Adrenal gland (tissue), 19 donors: ENCODE measurements at places on chromosomes 2 and 18. TPM values are rescaled to one million over a fixed set of nuclear protein-coding genes. Genes with fewer than 3 reads are reported as not detected.

DSG1 gene
- not detected for total RNA-seq

C2orf15 gene
- 1.4 TPM for total RNA-seq

ASIC4 gene
- total RNA-seq, result 0.83 TPM

C1QL2 gene
- not detected for total RNA-seq

IL1RN gene
- 1.3 TPM for total RNA-seq

VIT gene
- total RNA-seq, result 1.6 TPM

DNA sequence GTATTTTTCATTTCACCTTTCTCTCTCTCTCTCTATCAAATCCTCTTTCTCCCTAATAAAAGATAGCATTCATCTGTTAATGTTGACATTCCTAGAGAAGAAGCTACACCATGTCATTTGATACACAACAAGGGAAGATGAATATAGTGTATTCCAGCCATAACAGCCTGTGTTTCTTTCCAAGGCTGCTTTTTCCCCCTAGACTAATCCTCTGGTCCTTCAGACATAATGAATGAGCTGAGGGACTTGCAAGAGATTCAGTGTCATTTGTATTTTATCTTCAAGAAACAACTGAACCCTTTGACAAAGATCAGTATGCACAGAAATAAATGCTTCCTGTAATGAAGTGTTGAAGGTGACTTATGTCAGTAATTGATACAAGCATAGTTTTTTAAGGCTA, 284.0 kb upstream of the NXPH2 start:
- H3K27ac ChIP-seq, result no peak overlapping the region
- no peak overlapping the region for H3K4me3 ChIP-seq
- no peaks in the 10 kb centered on the region for H3K27me3 ChIP-seq
- H3K36me3 ChIP-seq, result no peaks in the 10 kb centered on the region
- H3K4me1 ChIP-seq, result no peaks in the 10 kb centered on the region
- DNase-seq, result no peak

- H3K27ac ChIP-seq, result no peak overlapping the region
- DNase-seq, result no peak
- no peak overlapping the region for H3K4me3 ChIP-seq
- no peaks in the 10 kb centered on the region for H3K4me1 ChIP-seq
- H3K36me3 ChIP-seq, result no peaks in the 10 kb centered on the region
Observed at GRCh38 chr2:207403141-207403540, 126.6 kb upstream of the CREB1 start.

- peaks cover 40% of the 10 kb centered on the region for H3K36me3 ChIP-seq
- no peaks in the 10 kb centered on the region for H3K27me3 ChIP-seq
- H3K4me1 ChIP-seq, result no peaks in the 10 kb centered on the region
- DNase-seq, result no peak
- H3K4me3 ChIP-seq, result no peak overlapping the region
Observed at GRCh38 chr2:159175182-159175581, 111.3 kb downstream of the WDSUB1 start.

DNA sequence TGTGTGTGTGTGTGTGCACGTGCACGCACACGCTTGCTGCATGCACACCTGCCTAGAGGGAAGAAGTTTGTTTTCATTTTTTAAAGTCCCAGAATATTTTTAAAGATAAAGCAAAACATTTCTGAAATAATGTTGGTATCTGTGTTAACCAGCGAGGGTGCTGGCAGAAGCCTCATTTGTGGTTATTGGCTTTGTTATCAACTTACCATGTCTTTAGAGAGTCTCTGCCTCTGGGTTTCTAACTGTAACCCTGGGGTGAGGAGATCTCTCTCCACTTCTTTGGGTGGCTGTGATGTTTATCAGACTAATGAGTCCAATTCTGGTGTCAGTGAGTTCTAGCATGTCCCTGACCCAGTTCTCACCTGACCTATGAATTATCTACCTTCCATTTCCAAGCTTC, 927.6 kb upstream of the FANCL start:
- no peak overlapping the region for H3K27ac ChIP-seq
- H3K4me3 ChIP-seq, result no peak overlapping the region
- no peaks in the 10 kb centered on the region for H3K27me3 ChIP-seq
- H3K4me1 ChIP-seq, result no peaks in the 10 kb centered on the region

DNA sequence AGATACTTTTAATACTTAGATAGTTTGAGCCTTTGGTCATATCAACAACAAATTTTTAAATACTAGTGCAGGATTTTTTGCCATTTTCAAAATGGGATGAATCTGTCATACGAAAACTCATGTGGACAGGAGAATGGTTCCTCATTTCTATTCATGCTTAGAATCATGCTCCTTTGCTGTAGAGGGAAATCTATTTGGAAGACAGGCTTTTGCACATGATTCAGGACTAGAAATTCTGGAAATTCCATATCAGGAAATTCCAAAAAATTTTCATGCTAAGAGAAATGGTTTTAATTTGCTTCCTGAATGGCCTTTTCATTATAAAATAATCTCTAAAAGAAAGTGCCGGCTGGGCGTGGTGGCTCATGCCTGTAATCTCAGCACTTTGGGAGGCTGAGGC, 39.3 kb downstream of the MOGAT1 start:
- no peak overlapping the region for H3K4me3 ChIP-seq
- H3K27ac ChIP-seq, result no peak overlapping the region
- H3K27me3 ChIP-seq, result no peaks in the 10 kb centered on the region
- H3K36me3 ChIP-seq, result no peaks in the 10 kb centered on the region
- no peaks in the 10 kb centered on the region for H3K4me1 ChIP-seq

GRCh38 chr2:29495536-29496060, 380.4 kb downstream of the CLIP4 start:
- DNase-seq, result no peak
- no peak overlapping the region for H3K4me3 ChIP-seq
- no peaks in the 10 kb centered on the region for H3K4me1 ChIP-seq
- H3K27me3 ChIP-seq, result no peaks in the 10 kb centered on the region
- no peaks in the 10 kb centered on the region for H3K36me3 ChIP-seq
- no peak overlapping the region for H3K27ac ChIP-seq

GRCh38 chr2:239274391-239275043, 126.3 kb downstream of the HDAC4 start:
- no peaks in the 10 kb centered on the region for H3K36me3 ChIP-seq
- H3K4me1 ChIP-seq, result peaks cover 18% of the 10 kb centered on the region
- H3K4me3 ChIP-seq, result no peak overlapping the region
- H3K27ac ChIP-seq, result peak overlapping the region; percentile 85
- peak; percentile 67 for DNase-seq

GRCh38 chr18:48789259-48789812, 161.4 kb downstream of the SMAD7 start:
- H3K27me3 ChIP-seq, result no peaks in the 10 kb centered on the region
- no peaks in the 10 kb centered on the region for H3K36me3 ChIP-seq
- no peak overlapping the region for H3K4me3 ChIP-seq
- peaks cover 33% of the 10 kb centered on the region for H3K4me1 ChIP-seq
- no peak overlapping the region for H3K27ac ChIP-seq

DNA sequence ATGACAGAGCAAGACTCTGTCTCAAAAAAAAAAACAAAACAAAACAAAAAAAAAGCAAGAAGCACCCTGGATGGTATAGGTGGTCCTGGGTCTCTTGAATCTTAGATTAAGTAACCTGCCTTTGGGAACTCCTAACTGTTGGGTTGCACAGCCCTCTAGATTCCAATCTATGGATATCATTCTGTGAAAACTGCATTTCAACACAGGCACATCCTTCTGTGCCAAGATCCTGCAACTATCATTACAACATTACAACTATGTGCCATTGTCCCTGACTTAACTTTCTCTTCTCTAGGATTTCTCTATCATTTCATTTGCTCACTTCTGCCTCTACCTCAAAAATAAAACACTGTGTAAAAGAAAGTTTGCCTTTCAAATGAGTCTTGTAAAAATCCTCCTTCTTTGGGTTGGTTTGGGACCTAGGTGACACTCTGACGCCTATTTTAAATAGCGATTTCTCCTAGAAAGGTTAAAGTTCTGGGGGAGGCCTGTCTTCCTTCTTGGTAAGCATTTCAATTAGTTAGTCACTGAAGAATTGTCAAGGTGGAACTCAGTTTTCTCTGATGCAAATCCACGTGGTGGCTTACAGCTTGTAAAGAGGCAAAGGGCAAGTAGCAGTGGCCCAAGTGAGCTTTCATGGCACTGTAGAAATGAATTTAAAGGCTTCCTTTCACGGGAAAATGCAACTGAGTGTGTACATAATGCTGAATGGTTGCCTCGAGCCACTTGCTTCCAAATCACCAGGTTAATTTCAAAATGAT, 9.2 kb downstream of the LGALSL start:
- no peaks in the 10 kb centered on the region for H3K27me3 ChIP-seq
- no peaks in the 10 kb centered on the region for H3K36me3 ChIP-seq
- H3K4me1 ChIP-seq, result peaks cover 9% of the 10 kb centered on the region
- peak overlapping the region; percentile 21 for H3K27ac ChIP-seq

DNA sequence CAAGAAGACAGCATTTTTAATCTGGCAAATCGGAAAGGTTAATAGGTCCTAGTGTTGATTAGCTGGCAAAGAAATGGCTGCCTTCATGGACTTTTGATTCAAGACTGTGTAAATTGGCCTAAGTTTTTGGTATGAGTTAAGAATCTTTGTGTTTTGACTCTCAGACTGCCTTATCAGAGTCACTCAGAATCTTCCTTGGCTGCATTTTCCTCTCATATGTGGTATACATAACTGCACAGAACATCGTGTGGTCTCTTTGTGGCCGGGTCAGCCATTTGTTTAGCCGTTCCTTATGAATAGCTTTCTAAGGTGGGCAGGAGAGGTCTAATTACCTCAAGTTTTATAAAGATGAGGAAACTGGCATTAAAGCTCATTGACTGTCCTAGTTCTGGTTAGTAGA, 30.1 kb downstream of the CAB39 start:
- H3K4me3 ChIP-seq, result no peak overlapping the region
- H3K27me3 ChIP-seq, result no peaks in the 10 kb centered on the region
- H3K4me1 ChIP-seq, result no peaks in the 10 kb centered on the region

- peaks cover 12% of the 10 kb centered on the region for H3K4me1 ChIP-seq
- no peaks in the 10 kb centered on the region for H3K27me3 ChIP-seq
- no peak overlapping the region for H3K4me3 ChIP-seq
- DNase-seq, result no peak
- no peaks in the 10 kb centered on the region for H3K36me3 ChIP-seq
- no peak overlapping the region for H3K27ac ChIP-seq
Observed at GRCh38 chr2:134202371-134202770, 51.5 kb upstream of the MGAT5 start.
